Upper lobe of right lung (tissue), 1 donor: ENCODE measurements at places on chromosomes 6 and 20.

- DNase-seq = no peak
These were observed 135.4 kb downstream of the NRN1 start for GRCh38 chr6:5871296-5871695.

GRCh38 chr6:29679962-29680361 is 990 bp downstream of the ZFP57 start:
- no peak for DNase-seq

DNA sequence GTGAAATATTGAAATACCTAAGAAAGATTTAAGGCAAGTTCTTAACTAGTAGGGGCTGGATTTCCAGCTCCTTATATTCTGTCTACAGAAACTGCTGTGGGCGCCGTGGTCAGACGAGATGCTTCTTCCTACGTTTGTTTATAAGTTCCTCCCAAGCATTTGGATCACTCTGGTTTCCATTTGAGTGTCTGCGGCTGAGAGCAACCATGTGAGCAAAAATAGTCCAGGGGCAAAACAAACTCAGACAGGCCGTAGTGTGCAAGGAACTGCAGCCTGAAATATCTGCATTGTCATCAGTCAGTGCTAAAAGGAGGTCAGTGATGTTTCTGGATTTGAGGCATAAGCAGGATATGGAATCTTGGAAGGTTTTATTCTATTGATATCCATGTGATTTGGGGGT is 485.9 kb upstream of the JAG1 start:
- no peak for DNase-seq

DNA sequence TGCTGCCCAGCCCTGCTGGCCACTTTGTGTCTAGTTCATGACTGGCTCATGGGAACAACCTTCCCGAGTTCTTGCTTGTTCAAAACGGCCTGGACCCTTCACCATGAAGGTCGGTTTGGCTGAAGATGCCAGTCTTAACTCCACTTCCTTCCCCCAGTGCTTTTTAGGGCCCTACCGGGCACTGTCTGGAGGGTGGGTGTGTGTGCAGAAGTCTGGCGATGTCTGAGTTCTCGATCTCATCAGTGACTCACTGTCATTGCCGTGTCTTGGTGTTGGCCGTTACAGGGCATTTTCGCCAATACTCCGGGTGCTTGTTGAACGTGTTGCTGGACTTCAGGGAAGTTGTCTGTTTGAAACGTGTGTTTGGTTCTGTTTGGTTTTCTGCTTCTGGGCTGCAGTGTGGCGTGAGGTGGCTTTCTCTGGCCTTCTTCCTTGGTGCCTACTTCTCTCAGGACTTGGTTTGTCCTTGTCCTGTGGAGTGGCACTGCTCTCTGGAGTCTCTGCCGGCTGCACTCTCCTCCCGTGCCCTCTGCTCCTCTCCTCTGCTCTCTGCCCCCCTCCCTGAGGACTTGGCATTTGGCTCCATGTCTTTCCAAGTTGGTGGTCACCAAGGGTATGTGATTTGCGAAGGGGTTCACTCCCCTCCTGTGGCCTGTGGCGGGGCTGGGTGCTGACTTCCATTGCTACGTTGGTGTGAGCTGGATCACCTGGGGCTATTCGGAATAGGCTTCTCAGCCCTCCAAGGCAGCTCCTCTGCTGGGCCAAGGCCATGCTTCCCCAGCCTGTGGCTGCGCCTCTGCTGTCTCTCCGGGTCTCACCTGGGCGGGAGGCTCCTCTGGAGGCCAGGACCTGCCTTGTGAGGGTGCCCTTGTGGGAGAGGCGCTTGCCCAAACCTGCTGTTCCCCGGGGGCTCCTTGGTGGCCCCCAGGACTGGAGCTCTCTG is 38.2 kb downstream of the PYGB start:
- DNase-seq = peak; percentile 59

- DNase-seq = no peak
These were observed 287.0 kb upstream of the STXBP5 start for GRCh38 chr6:146917182-146917581.

GRCh38 chr20:36162272-36162966 is 7.9 kb downstream of the EPB41L1 start:
- DNase-seq = no peak

GRCh38 chr6:156589281-156589680 is 187.9 kb upstream of the ARID1B start:
- no peak for DNase-seq

GRCh38 chr20:620246-620645 is 10.1 kb upstream of the TCF15 start:
- DNase-seq = no peak

DNA sequence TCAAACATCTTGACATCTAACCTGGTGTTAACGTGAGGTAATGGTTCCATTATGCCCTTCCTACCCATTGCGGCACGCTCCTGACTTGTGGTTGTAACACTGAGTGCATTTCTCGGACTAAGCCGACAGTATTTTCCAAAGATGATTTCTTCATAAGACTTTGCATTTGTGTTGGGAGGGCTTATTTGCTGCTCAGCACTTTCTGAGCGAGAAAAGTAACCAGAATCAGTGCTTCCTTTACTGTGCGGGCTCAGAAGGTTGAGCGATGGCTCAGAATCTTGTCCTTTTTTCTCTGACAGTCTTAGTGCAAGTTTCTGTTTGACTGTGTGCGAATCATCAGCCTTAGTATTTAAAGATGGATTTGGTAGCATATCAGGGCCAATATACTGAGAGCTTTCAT is 171.7 kb downstream of the HIVEP2 start:
- DNase-seq = no peak

DNA sequence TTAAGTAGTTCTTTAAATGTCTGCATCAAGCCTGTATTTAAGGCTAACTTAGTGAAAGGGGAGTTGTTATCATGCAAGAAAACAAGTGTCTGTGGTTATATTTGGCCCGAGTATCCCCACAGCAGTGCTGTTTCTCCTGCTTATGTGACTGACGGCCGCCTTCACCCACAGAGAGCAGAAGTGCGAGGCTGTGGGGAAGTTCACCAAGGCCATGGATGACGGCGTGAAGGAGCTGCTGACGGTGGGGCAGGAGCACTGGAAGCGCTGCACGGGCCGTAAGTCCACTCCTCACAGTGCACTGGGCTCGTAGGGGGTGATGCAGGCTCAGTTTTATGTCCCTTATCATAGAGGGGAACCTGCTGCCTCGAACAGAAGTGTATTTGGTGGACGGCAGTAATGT is 53.2 kb upstream of the SYNJ2 start:
- DNase-seq = no peak

DNA sequence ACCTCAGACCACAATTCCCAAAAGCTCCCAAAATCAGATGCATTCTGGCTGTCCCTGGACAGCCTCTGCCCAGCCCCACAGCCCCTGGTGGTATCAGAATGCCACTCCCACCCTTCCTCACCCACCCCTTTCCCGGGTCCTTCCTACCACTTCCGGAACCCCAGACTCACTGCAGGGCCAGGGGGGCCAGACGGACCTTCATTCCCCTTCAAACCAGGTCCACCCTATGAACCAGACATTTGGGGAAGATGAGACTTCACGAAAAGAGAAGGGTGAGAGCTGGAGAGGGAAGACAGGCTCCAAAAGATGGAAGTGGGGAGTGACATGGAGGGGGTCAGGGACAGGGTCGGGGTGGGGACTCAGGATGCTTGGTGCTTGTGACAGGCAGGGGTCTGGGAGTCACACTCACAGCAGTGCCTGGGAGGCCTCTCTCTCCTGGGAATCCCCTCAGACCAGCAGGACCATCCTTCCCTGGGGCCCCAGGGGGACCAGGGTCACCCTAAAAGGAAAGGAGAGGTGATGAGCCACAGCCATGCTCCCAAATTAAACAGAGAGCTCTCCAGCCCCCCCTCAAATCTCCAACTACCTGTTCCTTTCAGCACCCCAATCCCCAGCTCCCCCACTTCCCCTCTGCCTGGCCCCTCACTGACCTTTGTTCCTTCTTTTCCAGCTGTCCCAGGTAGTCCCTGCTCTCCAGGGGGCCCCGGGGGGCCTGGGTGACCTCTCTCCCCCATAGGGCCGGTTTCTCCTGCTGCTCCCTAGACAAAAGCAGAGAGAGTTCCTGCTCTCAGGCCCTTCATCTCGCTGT is 20.2 kb downstream of the COL11A2 start:
- peak; percentile 46 for DNase-seq
